SIG-M5 (cell line): ENCODE measurements at places on chromosomes 12 and 14.

GRCh38 chr12:109607618-109608017 lies 34.0 kb downstream of the MVK start:
- no peak for DNase-seq

DNA sequence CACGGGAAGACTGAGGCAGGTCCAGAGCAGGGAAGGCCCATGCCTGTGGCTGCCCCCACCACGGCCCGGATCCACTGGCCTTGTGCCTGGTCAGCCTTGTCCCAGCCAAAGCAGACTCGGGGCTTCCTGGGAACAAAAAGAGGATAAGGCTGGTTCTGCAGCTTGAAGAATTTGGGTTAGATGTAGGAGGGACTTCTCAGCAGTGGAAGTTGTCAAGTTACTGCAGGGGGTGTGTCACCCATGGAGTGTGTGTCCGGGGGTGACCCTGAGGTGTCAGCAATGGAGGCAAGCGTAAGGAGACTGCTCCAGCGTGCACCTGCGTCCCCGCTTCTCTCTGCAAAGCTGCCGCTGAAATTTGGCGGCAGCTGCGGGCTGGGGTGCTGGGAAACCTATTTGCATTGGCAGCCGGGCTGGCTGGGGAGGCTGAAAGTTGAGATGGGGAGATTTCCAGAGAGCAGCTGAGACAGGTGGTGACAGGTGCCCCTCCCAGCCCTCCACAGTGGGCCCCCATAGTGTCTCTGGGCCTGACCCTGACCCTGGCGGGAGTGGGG lies 12.5 kb upstream of the TNFAIP2 start:
- DNase-seq, result no peak

DNA sequence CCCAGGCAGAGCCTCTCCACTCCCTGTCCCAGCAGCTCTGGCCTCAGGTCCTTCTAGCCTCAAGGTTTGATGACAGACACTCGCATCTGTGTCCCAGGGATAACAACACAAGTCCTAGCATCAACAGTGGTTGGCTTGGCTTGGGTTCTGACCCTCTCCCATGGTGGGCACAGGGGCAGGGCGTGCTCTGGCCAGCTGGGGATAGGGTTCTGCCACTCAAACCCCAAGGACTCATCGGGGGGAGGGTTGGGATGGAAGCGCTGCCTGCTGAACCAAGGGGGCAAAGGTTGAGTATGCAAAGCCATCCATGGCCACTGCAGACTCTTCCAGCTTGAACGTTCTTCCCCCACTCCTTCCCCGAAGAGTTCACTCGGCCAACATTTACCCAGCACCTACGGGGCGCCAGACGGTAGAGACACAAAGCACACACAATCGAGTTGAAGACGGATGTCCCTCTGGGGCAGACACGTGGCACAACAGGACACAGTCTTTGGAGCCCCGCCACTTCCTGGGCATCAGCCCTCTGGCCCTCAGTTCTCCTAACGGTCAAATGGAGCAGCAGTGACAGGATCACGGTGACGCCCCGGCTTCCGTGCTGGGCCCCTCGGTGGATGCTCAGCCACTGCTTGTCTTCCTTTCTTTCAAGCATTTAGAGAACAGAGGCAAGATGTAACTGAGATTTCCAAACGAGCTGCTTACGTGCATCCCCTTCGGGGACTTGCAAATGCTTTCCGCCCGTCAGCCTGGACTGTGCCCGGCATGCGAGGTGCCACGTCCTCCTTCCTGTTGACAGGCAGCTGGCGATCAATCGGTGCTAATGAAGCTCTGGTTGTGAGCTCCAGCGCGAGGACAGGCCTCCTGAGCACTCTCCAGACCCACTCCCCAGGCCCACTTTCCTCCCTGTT lies 42.6 kb downstream of the DLK1 start:
- DNase-seq, result no peak

DNA sequence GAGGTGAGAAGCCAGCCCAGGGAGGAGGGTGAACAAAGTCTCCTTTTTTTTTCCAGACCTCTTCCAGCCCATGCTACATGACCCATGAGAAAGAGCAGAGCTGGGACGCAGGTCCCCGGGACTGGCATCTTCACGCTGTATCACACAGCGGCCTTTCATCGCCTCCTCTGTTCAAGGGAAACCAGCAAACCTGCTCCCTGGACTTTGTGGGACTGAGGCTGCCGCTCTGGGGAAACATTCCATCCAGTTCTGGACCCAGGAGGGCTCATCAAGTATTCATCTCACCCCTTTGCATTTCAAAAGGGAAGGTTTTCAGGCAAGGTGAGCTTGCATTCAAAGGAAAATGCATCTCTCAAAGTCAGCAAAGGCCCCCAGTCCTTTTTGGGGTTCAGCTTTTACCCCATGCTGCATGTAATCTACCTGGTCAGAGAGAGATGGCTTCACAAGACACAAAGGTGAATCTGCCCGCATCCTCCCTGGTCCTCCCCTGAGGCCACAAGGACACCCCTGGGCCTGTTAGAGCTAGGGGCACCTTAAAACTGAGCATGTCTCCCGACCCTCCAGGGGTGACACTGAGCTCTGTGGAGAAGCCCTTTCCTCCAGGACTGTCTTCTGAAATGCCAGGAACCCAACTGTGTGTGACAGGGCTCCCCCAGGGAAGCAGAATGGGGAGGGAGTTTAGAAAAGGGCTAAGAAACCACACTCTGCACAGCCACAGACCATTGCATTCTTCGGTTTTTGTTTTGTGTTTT lies 21.2 kb upstream of the MEG3 start:
- DNase-seq, result no peak

GRCh38 chr12:111699-112493 lies 45.3 kb downstream of the IQSEC3 start:
- DNase-seq, result no peak

DNA sequence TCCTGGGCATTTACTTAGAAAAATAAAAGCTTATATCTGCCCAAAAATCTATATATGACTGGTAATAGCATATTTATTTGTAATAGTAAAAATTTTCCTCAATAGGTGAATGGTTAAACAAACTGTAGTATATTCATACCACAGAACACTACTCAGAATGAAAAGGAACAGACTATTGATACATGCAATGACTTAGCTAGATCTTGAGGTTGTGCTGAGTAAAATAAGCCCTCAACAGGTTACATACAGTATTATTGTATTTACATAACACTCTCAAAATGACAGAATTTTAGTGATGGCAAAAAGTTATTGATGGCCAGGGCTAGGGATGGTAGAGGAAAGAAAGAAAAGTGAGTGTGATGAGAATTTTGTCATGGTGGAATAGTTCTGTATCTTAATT lies 178.4 kb downstream of the BMP4 start:
- DNase-seq, result no peak

DNA sequence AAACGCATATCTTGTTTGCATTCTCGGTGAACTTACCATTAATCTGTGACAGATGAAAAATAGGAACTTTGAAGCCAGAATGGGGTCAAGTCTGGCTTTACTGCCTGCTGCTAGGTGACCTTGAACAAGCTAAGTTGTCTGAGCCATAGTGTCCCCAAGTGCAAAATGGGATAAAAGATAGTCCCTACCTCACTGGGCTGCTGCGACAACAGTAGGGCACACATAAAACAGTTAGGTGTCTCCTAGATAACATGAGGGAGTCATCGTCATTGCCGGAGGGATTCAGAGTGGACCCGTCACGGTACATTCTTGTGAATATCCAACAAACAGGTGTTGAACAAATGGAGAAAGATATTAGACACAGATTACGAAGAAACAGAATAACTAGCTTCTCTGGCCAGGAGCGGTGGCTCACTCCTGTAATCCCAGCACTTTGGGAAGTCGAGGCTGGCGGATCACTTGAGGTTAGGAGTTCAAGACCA lies 71.2 kb downstream of the NINJ2 start:
- DNase-seq, result no peak

DNA sequence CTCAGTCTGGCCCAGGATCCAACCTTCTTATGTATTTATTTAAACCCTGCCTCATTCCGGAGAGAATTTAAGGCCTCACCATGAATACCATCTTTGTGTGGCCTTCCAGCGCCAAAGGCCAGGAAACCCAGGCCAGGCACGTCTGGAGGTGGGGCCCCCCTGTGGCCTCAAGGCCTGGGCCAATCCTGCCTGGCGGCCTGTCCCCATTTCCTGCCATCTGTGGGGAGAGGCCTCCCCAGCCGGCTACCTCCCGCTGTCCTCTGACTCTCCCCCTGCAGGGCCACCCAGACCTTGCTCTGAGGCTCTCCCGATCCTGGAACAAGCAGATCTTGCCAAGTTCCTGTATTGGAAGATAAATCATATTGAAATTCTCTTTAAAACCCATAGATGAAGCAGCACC lies 37.4 kb upstream of the MEG3 start:
- DNase-seq, result no peak

DNA sequence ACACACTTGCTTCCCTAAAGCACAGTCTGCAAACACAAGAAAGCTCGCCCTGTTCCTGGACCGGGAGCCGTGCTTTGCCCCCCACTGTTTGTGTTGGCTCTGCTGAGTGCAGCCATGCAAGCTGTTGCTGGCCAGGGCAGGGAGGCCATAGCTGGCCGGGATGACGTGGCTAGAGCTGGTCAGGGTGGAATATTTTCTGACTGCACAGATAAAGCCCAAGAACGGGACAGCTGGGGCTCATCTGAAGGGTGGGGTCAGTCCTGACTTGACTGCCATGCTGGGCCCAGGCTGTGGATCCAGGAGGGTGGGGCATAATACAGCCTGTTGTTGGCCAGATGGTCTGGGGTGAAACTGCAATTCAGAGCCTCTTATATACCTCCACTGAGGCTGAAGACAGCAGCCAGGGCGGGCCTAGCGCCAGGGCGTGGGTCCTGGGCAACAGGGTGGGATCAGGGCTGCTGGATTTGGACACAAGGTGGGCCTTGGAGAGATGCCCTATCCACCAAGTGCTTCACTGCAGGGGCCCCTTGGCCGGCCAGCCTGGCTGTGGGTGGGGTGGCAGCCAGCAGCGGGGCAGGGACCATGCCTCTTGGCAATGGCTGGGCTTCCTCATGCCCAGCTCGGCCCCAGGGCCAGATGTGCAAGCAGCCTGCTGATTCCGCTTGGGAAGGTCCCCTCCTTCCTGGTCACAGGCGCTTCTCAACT lies 14.8 kb downstream of the KMT5A start:
- no peak for DNase-seq

GRCh38 chr12:53258541-53259539 lies 9.3 kb upstream of the ESPL1 start:
- DNase-seq, result no peak

GRCh38 chr14:28061006-28061405 lies 705.6 kb upstream of the FOXG1 start:
- no peak for DNase-seq

- no peak for DNase-seq
These were observed 179.6 kb upstream of the DIO2 start for GRCh38 chr14:80390906-80391305.

- no peak for DNase-seq
These were observed 57.1 kb downstream of the ANO4 start for GRCh38 chr12:100851637-100852036.

- no peak for DNase-seq
These were observed 6.5 kb downstream of the NACA start for GRCh38 chr12:56718636-56719035.

DNA sequence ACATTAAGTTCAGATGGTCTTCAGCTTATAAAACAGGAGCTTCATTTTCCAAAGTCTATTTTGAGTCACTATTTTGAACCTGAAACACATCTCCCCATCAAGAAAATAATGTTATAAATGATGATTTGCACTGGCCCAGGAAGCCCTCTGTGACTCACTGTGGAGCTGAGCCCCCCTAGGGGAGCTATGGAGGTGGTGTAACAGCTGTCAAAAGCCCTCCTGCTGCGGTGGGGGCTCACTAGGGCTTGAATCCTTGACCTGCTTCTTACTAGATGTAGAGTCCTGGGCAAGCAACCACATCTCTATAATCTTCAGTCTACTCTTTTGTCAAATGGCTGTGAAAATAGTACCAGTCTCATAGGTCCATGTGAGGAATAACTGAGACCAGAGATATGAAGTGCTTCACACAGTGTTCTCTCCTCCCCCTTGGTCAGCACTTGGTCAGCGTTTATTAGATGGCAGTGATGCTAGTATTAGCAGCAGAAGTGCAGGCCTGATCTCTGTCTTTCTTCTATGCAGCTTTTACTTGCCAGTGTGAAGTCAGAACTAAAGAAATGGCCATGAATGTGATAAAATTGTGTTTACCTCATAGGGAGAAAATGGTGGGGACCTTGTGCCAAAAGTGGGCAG lies 83.4 kb downstream of the RTN1 start:
- no peak for DNase-seq

- no peak for DNase-seq
These were observed 112.8 kb downstream of the LLPH start for GRCh38 chr12:66017736-66018135.

DNA sequence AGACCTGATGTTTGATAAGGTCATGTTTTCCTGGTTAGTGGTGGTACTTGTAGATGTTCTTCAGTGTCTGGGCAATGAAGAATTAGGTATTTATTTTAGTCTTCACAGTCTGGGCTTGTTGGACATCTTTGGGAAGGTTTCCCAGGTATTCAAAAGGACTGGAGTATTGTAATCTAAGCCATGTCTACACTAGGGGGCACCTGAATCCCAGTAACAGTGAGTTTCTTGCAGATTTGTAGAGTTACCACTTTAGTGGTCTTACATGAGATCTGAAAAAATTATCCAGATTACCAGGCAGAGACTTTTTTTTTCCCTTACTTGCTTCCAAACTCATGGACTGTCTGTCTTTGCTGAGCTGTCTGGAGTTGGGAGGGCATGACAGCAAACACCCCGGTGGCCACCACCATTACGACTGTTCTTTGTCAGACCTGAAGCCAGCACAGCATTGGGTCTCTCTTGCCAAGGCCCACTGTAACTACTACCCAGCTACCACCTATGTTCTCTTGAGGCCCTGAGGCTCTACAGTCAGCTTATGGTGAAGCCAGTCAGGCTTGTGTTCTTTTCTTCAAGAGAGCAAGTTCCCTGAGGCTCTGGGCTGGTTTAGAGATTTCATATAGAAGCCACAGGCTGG lies 820.7 kb upstream of the FBXO33 start:
- DNase-seq, result no peak

GRCh38 chr12:99706736-99707473 lies 59.4 kb downstream of the GARIN6 start:
- no peak for DNase-seq

DNA sequence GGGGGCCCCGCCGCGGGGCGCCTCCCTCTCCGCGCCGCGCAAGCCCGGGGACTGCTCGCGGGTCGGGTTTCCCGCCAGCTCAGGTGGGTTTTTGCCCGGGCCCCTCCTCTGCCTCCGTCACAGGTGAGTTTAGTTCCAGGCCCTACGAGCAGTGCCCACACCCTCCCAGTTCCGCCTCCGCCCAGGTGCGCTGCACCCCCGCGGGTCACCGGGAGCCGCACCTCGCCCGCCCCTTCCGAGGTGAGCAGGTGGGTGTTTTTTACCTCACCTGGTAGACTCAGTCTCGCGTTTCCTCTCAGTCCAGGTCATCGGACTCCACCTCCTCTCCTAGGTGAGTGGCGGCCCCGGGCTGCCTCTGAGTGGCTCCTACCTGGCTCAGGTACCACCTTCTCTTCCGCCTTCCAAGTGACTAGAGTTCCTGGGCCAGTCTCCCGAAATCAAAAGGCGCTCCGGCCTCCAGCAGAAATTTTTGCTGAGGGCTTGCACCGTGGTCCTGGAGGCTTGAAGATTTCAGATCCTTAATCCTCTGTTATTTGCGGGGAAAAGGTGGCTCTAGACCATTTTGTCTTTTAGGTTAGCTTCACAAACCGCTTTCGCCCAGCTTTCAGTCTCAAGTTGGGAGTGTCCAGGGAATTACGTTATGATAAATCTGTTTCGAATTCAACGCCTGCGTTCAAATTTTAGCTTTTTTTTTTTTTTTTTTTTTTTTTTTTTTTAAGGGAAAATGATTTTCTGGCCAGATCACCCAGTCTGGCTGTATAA lies at the start of gene TMEM30B:
Gene TMEM30B, minus strand, starts transcription at position 153 of the 762 bp plus-strand sequence. CDS start 191 bp downstream, outside the sequence.
- no peak for DNase-seq

GRCh38 chr14:102500713-102501112 lies 8.9 kb downstream of the ANKRD9 start:
- no peak for DNase-seq

- DNase-seq, result no peak
These were observed 38.6 kb downstream of the DLK1 start for GRCh38 chr14:100765296-100765695.
